Kidney epithelial cell (primary cell): ENCODE measurements at places on chromosomes 3 and 15. TPM values are rescaled to one million over a fixed set of nuclear protein-coding genes. Genes with fewer than 3 reads are reported as not detected.

- DNase-seq = no peak
Observed at GRCh38 chr15:25525741-25526140, 86.9 kb upstream of the UBE3A start.

MYRIP gene
- total RNA-seq = 0.04 and 0.07 TPM in 2 replicates

GPR27 gene
- total RNA-seq = 7.5 and 8.9 TPM in 2 replicates

- no peak for DNase-seq
Observed at GRCh38 chr3:49265661-49266386, 11.2 kb downstream of the C3orf62 start.

ISG20 gene
- total RNA-seq = 22.3 and 36.0 TPM in 2 replicates

GRCh38 chr3:193971261-193971751, 164.6 kb upstream of the HES1 start:
- DNase-seq = no peak

- peak; percentile 78 for DNase-seq
Observed at GRCh38 chr15:75723847-75724660, 11.4 kb upstream of the CSPG4 start.

- DNase-seq = no peak
Observed at GRCh38 chr3:100401674-100402041, 319 bp downstream of the LNP1 start.

CPEB1 gene
- total RNA-seq = 3.8 and 5.5 TPM in 2 replicates

- no peak for DNase-seq
Observed at GRCh38 chr3:134860141-134860540, 65.1 kb downstream of the EPHB1 start.
